ENCODE measurements at places on chromosomes 2 and 18.

GRCh38 chr2:215830304-215830703 lies 183.0 kb downstream of the MREG start:
- no peak for DNase-seq

GRCh38 chr2:75356865-75357264 lies 157.5 kb upstream of the TACR1 start:
- no peak for DNase-seq

GRCh38 chr2:192151853-192152252 lies 42.9 kb downstream of the TMEFF2 start:
- DNase-seq: peak; percentile 63

DNA sequence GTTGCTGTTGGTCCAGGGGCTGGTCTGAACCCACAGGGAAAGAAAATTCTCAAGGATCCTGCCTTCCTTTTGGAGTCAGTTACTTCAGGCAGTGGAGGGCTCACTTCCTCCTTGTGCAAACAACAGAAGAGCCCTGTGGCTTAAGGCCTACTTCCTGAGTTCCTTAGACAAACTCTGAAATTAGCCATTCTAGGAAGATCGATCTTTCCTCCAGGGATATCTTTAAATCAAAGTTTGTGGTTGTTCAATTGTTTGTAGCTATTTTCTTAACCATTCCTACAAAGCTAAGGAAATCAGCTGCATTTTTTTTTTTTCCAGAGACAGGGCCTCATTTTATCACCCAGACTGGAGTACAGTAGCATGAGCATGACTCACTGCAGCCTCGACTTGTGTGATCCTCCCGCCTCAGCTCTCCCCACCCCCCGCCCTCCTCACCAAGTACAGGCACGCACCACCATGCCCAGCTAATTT lies 156.0 kb downstream of the TANC1 start:
- DNase-seq: peak; percentile 91

GRCh38 chr2:75552222-75552621 lies 8.5 kb downstream of the EVA1A start:
- no peak for DNase-seq

GRCh38 chr2:239012936-239013677 lies 165.2 kb downstream of the TWIST2 start:
- no peak for DNase-seq

- DNase-seq: peak; percentile 17
These were observed 318.8 kb upstream of the KCNH7 start for GRCh38 chr2:163157411-163157810.

DNA sequence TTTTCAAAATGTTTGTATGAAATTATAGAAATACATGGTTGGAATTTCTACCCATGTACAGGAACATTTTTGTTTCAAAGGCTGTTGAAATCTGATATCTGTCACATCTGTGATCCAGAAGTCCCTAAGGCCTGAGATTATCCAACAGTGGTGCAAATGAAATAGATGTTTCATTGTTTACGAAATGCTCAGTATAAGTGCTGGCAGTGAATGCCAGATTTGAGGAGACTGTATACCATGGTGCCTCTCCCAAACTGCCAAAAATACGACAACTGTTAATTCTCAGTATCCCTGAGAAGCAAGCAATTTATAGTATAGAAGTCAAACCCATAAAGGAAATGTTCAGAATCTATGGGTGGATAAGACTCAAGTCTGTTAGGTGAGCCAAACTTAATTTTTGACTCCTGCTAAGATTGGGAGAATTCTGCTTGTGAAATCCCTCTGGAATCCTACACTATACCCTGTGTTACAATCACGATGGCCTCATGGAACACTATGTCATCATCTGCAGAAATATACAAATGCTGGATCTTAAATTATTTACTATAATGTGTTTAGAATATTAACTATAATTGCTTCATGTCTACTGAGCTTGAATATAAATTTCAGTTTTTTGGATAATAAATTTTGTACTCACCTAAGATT lies 71.2 kb upstream of the DOCK10 start:
- no peak for DNase-seq

GRCh38 chr2:41774011-41774605 lies 273.7 kb upstream of the PKDCC start:
- DNase-seq: no peak

- no peak for DNase-seq
These were observed 20.2 kb upstream of the COL5A2 start for GRCh38 chr2:189199797-189200196.

GRCh38 chr2:231648579-231649174 lies 56.0 kb downstream of the TEX44 start:
- no peak for DNase-seq

DNA sequence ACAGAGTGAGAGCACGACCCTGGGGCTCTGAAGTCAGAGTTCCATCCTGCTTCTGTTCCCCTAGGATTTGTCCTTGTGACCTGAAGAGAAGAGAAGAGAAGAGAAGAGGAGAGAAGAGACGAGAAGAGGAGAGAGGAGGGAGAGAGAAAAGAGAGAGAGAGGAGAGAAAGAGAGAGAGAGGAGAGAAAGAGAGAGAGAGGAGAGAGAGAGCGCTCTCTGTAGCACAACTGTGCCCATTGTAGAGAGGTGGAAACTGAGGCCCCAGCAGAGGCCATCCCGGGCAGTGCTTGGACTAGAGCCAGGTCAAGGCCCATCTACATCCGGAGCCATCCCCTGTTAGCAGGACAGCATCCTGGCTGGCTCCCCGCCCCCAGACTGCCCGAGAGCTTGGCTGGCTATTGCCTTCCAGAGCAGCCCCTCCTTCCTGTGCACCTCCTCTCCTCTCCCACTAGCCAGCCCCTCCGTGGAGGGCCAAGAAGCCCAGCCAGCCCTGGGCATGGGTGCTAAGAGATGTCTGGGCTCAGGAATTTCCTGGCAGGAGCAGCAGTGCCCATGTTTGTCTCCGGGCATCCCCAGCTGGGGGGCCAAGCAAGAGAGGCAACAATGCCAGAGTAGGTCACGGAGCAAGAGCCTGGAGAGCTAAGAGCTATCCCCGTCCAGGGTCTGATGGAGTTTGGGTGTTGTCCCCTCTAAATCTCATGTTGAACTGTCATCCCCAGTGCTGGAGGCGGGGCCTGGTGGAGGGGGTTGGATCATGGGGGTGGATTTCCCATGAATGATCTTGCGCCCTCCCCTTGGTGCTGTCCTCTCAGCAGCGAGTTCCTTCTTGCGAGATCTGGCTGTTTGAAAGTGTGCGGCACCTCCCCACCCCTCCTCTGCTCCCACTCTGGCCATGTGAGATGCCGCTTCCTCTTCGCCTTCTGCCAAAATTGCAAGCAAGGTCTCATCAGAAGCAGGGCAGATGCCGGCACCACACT lies 18.2 kb upstream of the GPR55 start:
- no peak for DNase-seq

- DNase-seq: no peak
These were observed 188.9 kb upstream of the CXCR4 start for GRCh38 chr2:136306836-136307235.

- no peak for DNase-seq
These were observed 150.6 kb upstream of the COPS8 start for GRCh38 chr2:236935083-236935482.

DNA sequence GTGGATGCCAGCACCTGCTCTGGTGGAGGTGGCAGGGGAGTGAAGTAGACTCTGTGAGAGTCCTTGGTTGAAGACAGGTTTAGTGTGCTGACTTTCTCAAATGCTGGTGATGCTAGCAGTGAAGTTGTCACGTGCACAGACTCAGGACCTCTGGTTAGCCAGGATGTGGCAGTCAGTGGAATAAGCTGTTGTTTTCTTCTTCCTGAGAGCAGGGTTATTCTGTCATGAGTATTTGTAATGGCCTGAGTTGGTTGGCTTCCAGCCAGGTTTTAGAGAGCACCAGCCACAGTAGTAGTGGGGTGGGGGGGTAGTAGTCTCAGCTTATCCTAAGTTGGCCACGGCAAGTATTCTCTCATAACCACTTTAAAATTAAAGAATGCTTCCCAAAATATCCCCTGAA lies 238.5 kb upstream of the FBXO11 start:
- no peak for DNase-seq

DNA sequence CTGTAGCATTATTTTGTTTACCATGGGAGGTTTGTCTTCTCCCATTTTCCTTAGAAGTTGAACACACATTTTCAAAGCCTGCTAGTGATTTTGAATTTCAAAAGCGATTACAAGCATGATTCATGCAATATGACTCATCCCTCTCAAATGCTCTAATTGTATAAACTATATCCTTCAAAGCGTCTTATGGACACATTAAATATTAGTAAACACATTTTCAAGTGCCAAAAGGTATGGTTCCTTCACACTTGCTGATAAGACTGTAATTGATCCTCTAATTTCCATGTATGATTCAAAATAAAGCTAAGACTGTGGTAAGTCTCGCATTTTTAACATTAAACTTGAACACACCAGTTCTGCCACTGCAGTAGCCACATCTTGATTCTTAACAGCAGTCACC lies 512.9 kb downstream of the LRRTM4 start:
- DNase-seq: no peak

GRCh38 chr2:233972941-233973575 lies 55.9 kb downstream of the TRPM8 start:
- DNase-seq: no peak

DNA sequence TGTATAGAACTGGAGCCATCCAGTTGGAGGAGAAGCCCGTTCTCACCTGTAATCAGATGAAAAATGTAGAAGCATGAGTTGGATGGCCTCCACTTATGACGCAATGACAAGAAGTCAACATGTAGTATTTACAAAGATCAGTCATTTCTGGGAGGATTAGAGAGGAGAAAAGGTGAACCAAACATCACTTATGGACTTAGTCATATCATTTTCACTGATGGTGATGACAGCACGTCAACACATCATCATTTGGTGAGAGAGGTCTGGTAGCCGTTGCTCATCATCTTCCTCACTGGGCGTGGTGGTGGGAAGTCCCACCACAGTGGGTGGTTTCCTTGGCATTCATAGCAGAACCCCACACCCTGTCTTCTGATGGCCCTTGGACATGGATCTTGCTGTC lies 264.2 kb upstream of the EPAS1 start:
- no peak for DNase-seq

GRCh38 chr18:67783196-67783946 lies 266.9 kb upstream of the DSEL start:
- peak; percentile 86 for DNase-seq

GRCh38 chr2:134406736-134407135 lies 152.9 kb downstream of the MGAT5 start:
- no peak for DNase-seq

GRCh38 chr2:124316133-124316532 lies 291.0 kb downstream of the CNTNAP5 start:
- no peak for DNase-seq

DNA sequence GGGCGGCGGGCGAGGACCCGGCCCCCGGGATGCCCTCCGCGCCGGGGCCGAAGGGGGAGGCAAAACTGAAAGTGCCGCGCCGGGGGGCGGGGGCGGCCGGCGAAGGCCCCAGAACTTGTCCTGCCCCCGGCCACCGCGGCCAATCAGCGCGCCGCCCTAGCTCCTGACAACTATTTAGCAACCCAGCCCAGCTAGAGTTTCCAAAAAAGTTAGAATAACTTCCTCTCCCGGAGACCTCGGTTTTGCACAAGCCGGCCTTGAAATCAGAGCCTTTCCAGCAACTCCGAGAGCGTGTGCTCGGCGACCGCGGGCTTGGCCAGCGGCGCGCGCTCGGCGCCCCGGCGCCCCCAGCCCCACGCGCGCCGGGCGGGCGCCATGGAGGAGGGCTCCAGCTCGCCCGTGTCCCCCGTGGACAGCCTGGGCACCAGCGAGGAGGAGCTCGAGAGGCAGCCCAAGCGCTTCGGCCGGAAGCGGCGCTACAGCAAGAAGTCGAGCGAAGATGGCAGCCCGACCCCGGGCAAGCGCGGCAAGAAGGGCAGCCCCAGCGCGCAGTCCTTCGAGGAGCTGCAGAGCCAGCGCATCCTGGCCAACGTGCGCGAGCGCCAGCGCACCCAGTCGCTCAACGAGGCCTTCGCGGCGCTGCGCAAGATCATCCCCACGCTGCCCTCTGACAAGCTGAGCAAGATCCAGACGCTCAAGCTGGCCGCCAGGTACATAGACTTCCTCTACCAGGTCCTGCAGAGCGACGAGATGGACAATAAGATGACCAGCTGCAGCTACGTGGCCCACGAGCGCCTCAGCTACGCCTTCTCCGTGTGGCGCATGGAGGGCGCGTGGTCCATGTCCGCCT lies at the start of gene TWIST2:
TWIST2 (plus strand) TSS at position 245 of the 850 bp plus-strand sequence; CDS start at position 376, 131 bp downstream.
- DNase-seq: peak; percentile 95

GRCh38 chr2:56018267-56018666 lies 94.7 kb upstream of the EFEMP1 start:
- no peak for DNase-seq

DNA sequence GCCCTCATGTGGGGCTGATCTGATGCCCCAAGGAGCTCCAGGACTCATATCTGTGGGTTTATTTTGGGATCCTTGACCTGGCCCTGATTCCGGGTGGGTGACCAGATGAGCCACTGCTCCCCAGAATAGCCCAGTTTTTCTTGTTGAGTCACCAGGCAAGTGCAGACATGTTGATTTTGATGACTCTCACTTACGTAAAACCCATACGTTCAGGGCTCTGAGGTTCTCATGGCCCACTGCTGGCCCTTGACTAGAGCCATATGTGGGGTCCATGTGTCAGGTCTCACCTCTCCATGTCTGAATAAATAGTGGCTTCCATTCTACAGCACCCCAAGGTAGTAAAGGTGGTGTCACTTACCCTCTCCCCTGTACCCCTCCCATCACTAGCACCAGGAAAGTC lies 41.9 kb downstream of the CDC42EP3 start:
- DNase-seq: no peak

DNA sequence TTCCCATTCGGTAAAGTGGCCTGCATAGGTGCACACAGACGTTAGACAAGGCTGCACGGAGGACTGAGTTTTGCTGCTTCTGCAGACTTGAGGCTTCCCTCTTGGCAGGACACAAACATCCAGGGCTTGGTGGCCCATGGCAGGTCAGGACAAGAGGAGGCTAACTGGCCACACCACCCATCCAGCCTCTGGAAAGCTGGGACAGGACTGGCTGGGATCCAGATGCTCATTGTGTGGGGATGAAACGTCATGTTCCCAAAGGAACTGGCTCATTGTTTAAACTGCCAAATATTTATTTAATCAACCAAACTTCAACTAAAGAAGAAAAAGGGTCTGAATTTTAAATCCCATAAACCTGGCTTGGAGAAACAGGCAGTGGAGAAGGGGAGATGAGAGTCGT lies 239.1 kb upstream of the EPAS1 start:
- DNase-seq: no peak

DNA sequence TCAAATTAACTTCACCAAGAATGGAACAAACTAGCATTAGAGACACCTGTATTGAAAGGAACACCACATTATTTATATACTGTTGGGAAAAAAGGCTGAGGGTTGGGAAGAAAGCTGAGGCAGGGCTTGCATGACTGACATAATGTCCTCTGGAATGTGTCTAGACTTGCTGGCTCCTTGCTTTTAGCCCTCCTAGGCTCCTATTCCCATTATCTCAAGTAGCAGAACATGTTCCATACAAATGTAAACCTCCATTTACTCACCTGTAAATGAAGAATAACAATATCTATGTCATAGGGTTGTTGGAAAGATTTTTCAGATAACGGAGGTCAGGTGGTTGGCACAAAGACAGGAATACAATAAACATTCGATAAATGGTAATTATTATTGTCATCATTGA lies 976 bp upstream of the ACADL start:
- DNase-seq: no peak
